Thoracic aorta (tissue), 2 donors: ENCODE measurements at places on chromosomes 2 and 18.

GRCh38 chr2:140584471-140584870 lies 1546.3 kb downstream of the LRP1B start:
- no peak for DNase-seq

DNA sequence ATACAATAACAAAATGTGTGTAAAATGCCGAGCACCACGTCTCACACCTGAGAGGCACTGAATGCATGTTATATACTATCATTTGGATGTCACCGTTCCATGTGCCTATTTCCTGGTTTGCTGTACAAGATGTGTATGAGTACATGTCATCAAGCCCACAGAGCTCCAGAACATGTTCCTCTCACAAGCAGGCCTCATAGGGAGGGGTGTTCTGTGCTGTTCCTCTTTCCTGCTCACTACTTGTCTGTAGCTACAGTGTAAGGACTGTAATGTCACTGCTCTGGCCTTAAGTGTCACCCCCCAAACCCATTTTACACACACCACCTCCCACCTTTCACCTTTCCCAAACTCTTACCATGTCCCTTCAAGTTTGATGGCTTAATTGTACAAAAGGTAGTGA lies 1.8 kb downstream of the AFF3 start:
- DNase-seq, result no peak

DNA sequence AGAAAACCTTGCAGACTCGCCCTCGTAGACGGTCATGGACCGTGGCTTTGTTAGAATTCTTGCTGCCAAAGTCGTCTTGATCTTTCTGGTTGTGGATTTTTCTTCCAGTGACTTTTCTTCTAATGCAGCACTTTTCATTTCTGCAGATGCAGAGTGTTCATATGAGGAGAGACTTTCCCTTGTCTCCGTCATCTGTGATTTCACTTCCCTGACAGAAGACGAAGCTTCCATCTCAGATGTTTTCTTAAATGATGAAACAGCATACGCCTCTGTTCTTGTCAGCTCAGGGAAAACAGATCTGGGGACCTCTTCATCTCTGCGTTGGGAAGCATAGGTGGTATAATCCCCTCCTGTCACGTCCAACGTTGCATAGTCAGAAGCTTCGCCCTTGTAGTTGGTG lies 50.9 kb downstream of the PLEKHA3 start:
- no peak for DNase-seq

- no peak for DNase-seq
Observed at GRCh38 chr2:165425556-165425955, 43.9 kb upstream of the CSRNP3 start.

- DNase-seq, result no peak
Observed at GRCh38 chr2:120819720-120820210, 84.1 kb downstream of the GLI2 start.

GRCh38 chr2:46337208-46337994 lies 40.2 kb downstream of the EPAS1 start:
- DNase-seq, result no peak
